ENCODE measurements at places on chromosomes 4 and X.

GRCh38 chr4:156654410-156654809, 317.2 kb downstream of the PDGFC start:
- DNase-seq: no peak

DNA sequence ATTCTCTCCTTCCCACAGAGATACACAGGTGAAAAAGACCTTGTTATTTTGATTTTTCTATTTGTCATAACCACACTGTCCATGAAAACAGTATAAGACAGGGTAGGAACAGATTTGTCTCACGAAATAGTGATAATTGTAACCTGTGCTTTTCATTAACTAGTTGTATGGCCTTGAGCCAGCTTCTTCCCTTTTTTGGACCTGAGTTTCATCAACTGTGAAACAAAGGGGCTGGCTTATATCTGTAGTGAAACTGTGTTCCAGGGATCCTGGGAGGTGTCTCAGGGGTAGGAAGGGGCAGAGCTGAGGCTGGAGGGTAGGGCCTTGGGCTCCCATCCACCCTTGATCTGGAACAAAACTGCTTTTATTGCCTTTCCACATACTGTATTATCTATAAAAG, 50.9 kb downstream of the MED28 start:
- DNase-seq: no peak

- no peak for DNase-seq
Measured at GRCh38 chr4:54571293-54572151, 86.2 kb upstream of the KIT start.

GRCh38 chr4:24690436-24690835, 104.9 kb upstream of the SOD3 start:
- DNase-seq: no peak

Data from DMS 273 treated with DMSO at 0.1 percent for 48 hours (cell line).